Stimulated activated CD4-positive, alpha-beta T cell treated with anti-CD3 and anti-CD28 coated beads, Interleukin-4, amount 100 ng/mL, for 1 hour (primary cell): ENCODE measurements at places on chromosomes 5 and 9.
A peak's percentile ranks its signal among the peaks of the same experiment; 100 is the strongest.

GRCh38 chr9:129467004-129467588 lies 153.8 kb downstream of the C9orf50 start:
- no peak for DNase-seq

DNA sequence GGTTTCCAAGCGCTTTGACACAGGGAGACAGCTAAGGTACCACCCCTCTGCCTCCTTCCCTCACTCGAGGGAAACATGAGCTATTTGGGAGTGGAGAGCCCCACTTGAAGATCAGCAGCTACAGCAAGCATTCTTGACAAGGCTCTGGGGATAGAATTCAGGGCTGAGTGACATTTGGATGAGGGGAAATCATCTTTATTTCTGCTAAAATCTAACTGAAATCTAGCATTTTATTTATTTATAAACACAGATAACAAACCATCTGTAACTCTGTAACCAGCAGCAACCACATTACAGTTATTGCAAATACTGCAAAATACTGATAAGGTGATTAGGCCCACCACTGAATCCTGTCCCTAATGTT lies 22.4 kb downstream of the RNF130 start:
- DNase-seq, result no peak

DNA sequence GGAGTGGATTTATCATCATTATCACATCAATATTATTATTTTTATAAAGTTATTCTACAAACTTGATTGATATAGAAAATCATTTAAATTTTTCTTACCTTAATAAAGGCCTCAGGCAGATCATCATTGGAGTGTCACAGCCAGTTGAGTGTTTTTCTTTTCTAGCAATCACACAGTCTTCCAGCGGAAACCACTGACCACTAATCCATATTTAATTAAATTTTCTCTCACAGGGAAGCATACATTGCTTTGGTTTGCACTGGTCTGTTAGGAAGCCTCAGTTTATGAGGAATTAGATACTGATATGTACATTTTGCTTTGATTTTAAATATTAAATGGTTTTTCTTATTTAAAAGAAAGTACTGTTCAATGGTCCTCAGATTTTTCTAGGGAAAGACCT lies 6.7 kb downstream of the SPZ1 start:
- DNase-seq, result no peak

DNA sequence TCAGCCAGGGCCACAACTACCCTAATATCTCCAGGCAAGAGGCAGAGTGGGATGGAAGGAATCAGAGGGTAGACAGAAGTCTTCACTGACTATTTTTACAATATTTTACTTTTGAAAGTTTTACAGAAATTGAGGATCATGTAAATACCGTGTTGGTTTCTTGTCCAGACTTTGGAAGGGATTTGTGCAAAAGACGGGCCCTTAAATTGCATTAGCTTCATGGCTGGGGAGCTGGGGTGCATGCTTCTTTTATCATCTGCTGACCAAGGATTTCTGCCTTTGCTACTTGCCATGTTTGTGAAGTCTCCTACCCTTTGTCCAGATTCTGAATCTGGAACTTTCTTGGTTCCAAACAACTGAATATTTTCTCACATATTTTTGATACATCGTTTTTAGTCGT lies 107.7 kb upstream of the GRIN3A start:
- no peak for DNase-seq

DNA sequence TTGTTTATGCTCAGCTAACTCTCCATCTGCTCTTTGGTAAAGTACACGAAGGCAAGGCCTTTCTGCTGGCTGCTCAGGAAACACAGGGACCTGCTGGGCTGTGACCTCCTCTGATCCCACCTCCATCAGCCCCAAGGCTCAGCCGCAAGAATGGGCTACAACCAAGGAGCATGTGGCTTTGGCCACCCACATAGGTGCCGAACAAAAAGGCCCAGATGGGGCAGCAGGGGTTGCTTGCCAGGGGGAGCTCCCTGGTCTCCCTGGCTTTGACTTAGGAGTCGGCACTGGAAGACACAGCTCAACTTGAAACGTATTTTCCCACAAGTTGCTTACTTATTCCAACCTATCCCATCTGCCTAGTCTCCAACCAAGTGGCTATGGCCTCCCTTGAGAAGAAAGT lies 461.1 kb downstream of the ICE1 start:
- DNase-seq, result no peak

GRCh38 chr9:72996684-72997314 lies 43.9 kb upstream of the ALDH1A1 start:
- no peak for DNase-seq

DNA sequence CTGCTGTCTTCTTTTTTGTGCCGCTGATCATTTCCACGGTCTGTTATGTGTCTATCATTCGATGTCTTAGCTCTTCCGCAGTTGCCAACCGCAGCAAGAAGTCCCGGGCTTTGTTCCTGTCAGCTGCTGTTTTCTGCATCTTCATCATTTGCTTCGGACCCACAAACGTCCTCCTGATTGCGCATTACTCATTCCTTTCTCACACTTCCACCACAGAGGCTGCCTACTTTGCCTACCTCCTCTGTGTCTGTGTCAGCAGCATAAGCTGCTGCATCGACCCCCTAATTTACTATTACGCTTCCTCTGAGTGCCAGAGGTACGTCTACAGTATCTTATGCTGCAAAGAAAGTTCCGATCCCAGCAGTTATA lies 17.1 kb downstream of the F2R start:
- DNase-seq, result no peak

- no peak for DNase-seq
These were observed 2.5 kb downstream of the SRP19 start for GRCh38 chr5:112863549-112863948.

DNA sequence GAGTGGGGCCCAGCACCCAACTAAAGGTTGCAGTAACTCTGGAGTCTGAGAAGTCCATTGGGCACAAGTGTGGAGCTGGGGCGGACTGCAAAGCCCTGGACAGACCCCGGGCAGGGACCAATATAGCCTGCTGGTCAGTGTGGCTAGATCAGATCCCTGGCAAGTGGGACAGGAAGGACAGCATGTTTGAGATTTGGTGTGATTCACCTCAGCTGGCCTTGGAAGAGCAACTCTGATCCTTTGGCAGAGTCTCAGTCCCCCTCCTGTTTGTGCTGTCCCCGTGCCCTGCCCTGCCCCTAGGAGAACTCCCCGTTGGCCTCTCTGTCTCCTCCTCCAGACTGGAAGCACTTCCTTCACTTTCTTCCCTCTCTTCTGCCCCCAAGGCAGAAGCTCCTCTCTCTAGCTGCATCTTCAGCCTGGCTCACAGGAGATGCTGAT lies 255.3 kb downstream of the FSTL4 start:
- no peak for DNase-seq

DNA sequence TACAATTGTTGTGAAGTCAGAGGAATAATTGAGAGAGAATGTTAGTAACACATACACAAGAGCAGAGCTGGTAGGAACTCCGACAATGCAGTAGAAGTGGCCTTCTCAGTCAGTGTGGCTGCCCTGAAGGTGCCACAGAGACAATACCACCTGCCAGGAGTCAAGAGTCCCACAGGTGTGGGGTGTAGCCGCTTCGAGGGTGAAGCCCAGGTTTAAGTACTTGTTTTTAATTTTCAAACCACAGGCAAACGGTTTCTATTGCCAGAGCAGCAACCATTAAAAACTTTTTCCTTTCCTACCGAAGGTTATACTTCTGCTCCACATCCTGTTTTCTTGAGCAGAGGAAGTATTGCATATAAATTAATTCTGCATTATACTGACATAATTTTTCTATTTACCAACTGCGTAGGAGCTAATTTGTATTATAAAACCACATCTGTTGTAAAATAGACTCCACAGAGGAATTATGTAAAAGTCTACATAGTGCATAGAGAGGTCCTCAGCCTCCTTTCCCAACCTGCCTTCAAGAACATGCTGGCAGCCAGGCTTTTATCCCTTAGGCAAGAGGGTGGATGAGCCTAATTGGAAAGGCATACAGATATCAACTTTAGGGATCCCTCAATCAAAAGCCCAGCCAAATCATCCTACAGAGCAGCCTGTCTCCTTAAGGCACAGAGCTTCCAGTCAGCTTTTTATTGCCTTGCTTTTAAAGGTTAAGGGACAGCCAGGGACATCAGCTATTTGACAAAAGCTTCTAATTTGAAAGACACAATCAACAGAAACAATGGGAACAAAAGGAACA lies 12.9 kb upstream of the ACTBL2 start:
- no peak for DNase-seq

- no peak for DNase-seq
These were observed 19.3 kb downstream of the PUM3 start for GRCh38 chr9:2824564-2824963.

DNA sequence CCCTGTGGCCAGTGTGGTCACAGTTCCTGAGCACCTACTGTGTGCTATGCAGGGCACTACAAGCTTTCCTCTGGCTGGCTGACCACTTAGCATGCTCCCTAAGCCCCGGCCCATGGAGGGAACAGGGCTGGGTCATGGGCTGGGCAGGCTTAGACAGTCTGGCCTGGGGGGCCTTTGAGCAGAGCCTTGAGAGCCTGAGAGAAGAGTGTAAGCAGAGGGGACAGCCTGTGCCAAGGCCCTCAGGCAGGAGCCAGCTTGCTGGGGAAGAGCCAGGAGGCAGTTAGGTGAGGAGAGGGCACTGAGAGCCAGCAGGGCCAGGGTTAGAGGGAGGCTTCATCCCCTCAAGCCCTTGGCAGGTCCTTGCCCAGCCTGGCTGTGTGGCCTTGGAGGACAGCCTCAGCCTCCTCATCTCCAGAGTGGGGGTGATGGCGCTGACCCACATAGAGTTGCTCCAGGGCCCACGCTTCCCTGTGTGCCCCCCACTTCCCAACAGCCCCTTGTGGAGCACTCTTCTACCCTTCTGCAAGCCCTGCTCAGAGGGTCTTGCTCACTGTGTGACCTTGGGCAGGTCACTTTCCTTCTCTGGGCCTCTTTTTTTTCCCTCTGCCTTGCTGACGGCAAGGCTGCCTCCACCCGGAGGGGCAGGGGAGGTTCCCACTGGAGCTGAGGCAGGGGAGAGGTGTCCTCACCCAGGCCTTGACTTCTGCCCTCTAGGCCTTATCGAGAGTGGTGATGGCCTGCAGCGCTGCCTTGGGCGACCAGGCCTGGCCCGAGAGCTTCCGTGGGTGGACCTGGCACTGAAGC lies 107.1 kb downstream of the PHF2 start:
- DNase-seq, result no peak

GRCh38 chr9:37421914-37422288 lies 595 bp upstream of the GRHPR start:
- DNase-seq, result no peak

GRCh38 chr5:105462377-105462776 lies 1899.8 kb upstream of the NUDT12 start:
- DNase-seq, result no peak

DNA sequence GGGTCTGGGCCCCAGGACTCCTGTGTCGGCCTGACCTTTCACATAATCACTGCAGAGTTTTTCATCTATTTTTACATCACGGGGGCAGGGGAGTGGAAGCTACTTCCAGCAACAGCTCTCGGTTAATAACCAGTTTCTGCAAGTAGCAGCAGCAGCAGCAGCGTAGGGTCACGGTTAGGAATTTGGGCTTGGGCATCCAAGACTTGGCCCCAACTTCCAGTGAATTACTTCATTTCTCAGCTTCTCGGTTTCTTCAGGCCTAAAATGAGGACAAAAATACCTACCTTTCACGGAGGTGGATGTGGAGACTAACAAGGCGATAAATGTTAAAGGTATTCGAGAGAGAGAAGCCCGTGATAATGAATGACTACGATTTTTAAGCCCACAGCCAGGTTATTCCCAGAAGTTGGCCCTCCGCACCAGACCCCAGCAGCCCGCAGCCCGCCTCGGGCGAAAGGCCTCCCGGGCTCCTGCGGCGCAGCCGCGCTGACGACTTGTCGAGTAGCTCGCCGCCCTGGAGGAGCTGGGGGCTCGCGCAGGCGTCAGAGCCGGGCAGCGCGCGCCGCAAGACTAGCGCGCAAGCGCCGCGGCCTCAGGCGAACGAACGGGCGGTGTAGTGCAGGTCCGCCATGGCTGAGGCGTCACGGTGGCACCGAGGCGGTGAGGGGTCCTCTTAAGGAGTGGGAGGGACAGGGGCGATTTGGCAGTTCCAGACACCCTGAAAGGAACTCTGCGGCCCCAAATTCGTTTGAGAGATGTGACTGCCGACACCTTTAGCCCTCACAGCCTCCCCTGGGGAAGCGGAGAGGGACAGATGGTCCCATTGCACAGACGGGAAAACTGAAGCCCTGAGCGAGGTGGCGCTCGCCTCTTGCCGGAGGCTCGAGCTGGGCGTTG lies at the start of gene PKD2L2:
TSS of gene PKD2L2 (plus strand) at position 595 of the 897 bp plus-strand sequence. CDS start at position 630, 35 bp downstream.
- DNase-seq, result peak; percentile 83

DNA sequence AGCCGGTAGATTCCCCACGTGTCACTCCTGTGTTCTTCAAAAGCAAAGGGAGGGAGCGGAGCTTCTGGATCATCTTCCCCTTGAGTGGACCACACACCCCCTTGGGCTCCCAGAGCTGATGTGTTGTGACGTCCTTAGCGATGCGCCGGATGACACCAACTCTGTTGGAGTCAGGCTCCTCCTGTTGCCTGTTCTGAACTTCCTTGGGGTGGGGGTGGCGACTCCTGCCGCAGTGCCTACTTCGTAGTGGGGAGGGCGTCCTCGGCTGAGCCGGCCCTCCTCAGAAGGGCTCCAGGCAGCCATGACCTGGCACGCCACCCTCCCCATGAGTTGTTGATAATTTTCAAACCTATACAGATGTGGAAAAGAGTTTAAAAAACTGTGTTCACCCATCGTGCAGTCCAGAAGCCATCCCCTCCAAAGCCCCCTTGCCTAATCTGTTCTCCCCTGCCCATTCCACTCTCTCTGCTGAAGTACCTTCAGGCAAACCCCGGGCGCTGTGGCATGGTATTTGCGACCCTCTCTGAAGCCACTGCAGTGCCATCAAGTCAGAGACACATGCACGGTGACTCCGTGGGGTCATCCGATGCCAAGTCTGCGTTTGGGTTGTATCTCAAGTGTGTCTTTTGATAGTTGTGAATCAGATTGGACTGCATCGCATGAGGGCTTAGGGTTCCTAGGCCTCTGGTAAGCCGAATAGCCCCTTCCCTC lies 16.7 kb downstream of the EXOC3 start:
- DNase-seq, result no peak

DNA sequence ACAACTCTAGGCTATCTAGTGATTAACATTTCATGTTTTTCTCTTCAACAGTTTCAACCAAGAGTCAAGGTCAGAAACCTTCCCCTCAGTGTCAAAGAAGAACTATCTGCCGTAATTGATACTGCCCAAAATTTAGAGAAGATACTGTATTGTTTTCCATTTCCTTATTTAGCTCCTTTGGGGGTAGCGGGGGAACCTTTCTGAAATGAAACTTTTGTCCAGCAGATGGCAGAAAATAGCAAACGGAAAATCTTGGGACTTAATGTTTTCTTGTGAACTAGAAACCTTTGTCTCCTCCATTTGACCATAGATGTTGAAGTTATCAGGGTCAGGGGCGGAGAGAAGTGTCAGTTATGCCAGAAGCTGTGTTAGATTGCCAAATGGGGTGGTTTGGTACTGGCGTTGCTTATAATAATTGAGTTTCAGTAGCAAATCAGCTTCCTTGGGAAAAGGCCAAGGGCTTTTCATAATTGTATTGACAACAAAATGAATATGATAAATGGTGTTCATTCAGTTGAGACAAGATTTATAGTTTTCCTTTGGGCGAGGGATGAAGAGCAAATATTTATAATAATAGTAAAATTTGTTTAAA lies 101.7 kb upstream of the TLX3 start:
- no peak for DNase-seq

DNA sequence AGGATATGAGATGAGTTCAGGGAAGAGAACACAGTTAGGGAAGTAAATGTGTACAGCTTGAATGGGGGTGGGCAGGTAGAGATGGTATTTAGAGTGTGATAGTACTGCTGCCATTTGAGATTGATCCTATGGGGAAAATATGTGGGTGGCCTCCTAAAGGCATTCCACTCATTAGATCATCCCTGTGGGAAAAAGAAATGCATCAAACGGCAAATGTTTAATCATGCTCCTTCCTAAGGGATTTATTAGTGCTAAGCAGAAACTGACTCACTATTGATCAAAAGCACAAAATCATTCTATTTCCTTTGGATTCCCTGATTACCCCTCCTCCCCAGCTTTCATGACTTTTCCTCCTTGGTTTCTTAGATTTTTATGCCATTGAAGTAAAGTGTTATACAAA lies 36.4 kb upstream of the SMC5 start:
- DNase-seq, result no peak
